ENCODE measurements at places on chromosomes 7 and 10.

GRCh38 chr7:11412036-11412435 is 420.0 kb downstream of the THSD7A start:
- no peak for DNase-seq

DNA sequence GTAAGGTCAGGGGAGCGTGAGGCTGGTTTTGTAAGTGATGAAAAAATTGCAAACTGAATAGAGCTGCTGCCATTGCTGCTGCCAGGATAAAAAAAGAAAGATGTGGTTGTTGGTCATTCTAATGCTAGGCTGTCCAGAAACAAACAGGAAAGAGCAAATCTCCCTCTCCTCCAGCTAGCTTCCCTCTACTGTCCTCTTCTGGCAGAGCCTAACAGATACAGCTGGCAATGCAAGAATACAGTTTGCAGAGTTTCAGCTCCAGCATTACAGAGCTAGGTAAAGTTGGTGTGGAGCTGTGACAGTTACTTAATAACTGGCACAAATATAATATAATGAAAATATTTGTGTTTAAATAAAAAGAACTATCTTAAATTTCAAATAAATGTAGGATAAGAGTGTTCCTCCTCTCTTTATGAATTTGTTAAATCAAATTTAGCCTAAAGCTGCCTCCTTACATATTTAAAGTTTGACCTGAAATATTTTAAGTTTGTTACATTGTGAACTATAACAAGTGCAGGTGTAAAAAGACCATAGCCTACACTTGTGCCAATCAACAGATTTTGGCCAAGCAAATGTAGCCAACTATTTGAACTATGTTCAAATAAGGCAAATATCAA is 407.7 kb downstream of the SH2D4B start:
- no peak for DNase-seq

DNA sequence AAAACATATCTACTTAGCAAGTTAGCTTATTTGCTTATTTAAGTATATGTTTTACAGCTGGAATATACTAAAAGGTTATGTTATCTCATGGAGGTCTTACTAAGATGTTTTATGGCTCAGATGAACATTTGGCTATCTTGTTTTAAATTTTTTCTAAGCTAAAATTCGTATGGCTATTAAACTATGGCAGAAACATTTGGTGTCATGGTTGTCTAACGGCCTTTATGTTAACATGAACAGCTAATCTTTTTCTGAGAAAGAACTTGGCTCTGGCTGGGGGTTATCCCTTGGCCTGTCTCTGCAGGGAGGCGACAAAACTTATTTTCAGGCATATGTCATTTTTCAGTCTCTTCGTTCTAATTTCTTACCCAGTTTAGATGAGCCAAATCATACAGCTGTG is 101.5 kb upstream of the MTPN start:
- DNase-seq, result no peak

- peak; percentile 37 for DNase-seq
Observed at GRCh38 chr10:103709341-103709920, 145.9 kb downstream of the SH3PXD2A start.

DNA sequence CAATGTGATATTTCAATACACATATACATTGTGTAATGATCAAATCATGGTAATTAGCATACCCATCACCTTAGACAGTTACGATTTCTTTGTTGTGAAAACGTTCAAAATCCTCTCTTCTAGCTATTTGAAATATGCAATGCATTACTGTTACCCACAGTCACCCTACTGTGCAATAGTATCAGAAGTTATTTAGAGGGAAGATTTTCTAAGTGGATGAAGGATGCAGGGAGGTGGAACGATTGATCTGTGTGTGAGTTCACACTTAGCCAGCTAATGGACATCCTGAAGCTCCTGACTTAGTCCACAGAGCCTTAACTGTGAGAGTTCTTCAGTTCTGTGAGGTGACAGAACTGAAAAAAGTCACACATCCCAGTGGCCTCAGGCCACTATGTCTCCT is 97.2 kb upstream of the LAMB4 start:
- DNase-seq, result no peak

GRCh38 chr7:88205179-88205578 is 14.7 kb downstream of the SRI start:
- DNase-seq, result no peak

- DNase-seq, result peak; percentile 2
Observed at GRCh38 chr10:121681997-121682687, 83.9 kb upstream of the FGFR2 start.

GRCh38 chr7:50304911-50305582 is 531 bp downstream of the IKZF1 start:
- DNase-seq, result peak; percentile 1

DNA sequence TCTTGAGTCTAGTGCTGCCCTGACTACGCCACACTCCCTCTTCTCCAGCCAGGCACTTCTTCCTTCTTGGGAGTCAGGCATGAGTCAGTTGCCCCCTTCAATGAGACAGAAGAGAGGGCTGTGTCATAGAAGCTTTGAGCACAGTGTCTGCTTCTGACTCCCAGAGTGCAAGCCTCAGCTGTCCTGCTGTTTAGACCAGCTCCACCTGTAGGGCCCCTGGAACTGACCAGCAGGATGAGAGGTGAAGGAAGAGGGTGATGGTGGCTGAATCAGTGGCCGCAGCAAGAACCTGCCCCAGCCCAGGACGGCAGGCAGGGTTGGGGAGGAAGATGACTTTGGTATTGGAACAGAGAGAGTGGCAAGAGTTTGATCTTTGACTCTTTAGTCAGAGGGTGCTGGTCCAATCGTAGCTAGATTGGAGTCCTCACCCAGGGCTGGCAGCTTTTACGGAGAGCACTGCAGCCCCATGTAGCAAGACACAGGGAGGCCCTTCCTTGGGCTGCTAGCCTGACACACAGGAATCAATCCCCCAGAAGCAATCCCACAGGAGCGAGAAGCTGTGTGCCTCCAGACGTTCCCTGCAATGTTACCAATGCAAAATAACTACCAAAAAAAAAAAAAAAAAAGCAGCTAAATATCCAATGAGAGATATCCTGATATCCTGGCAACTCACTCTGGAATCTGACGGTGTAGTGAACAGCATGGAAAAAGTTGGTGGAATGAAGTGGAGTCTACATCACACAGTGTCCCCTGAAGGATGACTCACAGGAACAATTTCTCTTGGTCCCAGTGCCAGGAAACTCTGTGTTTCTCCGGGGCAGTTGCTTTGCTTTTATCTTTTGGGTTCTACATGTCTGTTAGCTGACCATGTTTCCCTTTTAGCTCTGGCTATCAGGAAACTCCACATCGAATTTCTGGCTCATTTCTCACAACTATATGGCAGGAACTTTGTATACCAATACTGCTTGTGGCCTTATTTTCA is 6.9 kb downstream of the C10orf62 start:
- DNase-seq, result peak; percentile 88

- DNase-seq, result no peak
Observed at GRCh38 chr7:50684713-50685075, 98.0 kb downstream of the GRB10 start.

- DNase-seq, result no peak
Observed at GRCh38 chr10:6498771-6499170, 81.3 kb downstream of the PRKCQ start.

DNA sequence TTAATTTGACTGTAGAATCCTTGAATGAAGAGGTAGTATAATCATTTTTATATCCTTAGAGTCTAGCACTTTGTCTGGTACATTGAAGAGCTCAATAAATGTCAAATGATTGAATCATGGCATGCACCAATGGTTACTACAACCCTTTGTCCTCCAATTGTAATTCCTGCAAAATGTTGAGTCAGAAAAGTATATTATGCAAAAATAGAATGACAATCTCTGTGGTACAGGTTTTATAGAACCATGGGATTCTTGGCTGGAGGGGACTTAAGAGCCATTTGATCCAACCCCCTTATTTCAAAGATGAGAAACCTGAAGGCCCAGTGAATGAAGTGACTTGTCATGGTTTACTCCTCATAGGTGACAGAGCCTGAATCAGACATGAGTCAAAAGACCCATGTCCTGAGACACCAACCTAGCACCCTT is 30.9 kb upstream of the SMKR1 start:
- no peak for DNase-seq

- DNase-seq, result no peak
Observed at GRCh38 chr7:26397796-26398426, 106.2 kb downstream of the SNX10 start.

DNA sequence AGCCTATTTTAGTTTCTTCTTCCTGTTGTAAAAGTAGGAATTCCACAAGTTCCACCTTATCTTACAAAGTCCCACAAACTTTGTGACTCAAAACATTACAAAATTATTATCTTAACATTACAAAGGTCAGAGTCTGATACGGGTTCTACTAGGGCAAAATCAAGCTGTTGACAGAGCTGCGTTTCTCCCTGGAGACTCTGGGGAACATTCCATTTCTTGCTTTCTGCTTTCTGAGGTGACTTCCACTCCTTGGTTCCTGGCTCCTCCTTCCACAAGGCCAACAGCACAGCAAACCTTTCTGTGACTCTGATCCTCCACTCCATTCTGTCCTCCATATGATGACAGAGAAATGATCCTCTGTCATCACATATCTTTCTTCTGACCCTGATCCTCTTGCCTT is 10.6 kb downstream of the OR2F1 start:
- DNase-seq, result no peak
